ENCODE measurements at places on chromosomes 4 and X. TPM values are rescaled to one million over a fixed set of nuclear protein-coding genes. Genes with fewer than 3 reads are reported as not detected.

FGFBP1 gene
- total RNA-seq: not detected

UGT2A3 gene
- not detected for total RNA-seq

SORBS2 gene
- total RNA-seq: 188 TPM

SPANXB1 gene
- total RNA-seq: not detected

Measured in mammary microvascular endothelial cell (primary cell).